ENCODE measurements at places on chromosomes 6 and 20.

DNA sequence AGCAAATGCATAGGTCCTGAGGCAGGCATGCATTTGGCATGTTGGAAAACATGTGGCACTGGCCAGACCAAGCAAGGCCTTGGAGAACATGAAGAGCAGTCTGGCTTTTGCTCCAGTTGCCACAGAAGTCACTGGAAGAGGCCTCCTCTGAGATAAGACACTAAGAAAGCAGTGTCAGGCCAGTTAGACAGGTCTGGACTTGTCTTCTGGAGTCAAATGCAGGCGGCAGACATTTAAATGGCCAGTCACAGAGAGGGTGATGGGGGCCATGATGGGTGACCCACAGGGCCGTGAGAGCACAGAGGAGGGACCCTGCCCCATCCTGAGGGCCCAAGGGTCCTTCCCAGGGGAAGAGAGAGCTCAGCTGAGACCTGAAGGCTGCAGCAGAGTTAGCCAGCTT, 26.7 kb upstream of the ADA start:
- no peak for DNase-seq

- DNase-seq: no peak
These were observed 495.2 kb downstream of the PREX1 start for GRCh38 chr20:48332555-48332954.

DNA sequence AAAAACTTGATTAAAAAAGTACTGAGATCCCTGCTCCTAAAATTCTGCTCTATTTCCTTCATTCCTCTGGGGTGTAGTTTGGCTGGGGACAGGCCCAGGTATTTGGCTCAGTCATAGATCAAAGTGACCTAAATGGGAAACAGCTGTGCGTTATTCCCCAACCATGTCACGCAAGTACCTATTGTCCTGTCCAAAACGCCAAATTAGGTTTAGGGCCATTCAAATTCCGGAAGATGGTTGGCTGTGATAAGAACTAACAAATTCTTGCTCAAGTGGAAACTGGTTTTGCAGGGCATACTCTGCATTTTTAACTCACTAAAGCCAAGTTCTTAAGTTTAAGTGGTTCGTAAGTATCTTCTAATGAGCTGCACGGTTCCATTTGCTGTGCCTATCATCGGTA, 147.6 kb upstream of the TMEM170B start:
- no peak for DNase-seq

- DNase-seq: no peak
These were observed 78.1 kb downstream of the GRM4 start for GRCh38 chr6:34067814-34068213.

GRCh38 chr6:112680091-112680490, 333.0 kb downstream of the RFPL4B start:
- DNase-seq: no peak

- DNase-seq: no peak
These were observed 20.4 kb downstream of the WFDC3 start for GRCh38 chr20:45771182-45771759.

DNA sequence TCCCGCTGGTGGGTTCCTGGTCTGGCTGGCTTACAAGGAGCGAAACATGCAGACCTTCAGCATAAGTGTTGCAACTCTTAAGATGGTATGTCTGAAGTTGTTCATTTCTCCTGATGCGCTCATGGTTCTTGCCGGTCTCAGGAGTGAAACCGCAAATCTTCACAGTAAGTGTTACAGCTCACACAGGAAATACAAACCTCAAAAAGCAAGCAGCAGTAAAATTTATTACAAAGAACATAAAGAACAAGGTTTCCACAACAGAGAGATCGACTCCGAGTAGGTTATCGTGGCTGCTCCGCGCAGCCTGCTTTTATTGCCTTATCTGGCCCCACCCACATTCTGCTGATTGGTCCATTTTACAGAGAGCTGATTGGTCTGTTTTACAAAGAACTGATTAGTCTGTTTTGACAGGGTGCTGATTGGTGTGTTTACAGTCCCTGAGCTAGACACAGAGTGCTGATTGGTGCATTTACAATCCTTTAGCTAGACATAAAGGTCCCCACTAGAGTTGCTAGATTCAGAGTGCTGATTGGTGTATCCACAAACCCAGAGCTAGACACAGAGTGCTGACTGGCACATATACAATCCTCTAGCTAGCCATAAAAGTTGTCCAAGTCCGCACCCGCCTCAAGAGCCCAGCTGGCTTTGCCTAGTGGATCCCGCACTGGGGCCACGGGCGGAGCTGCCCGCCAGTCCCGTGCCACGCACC, 39.2 kb downstream of the TRIM27 start:
- no peak for DNase-seq

GRCh38 chr6:117411474-117411873, 14.3 kb downstream of the ROS1 start:
- DNase-seq: no peak

GRCh38 chr20:6711951-6712649, 55.4 kb upstream of the BMP2 start:
- no peak for DNase-seq

DNA sequence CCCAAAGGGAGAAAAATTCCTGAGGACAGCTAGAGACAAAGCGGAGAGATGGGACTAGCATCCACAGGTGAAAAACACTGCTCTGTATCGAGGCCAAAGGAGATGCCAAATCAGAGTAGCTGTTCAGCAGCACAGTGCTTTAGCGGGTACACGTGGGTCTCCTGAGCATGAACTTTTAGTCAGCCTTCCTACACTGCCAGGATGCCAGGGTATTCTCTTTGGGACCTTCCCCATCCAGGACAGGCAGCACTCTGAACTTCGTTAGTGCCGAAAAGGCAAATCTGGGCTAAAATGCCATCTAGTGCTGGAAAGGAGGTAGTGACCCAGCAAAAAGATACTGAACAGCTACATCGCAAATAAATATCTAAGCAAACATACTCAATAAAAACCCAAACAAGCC, 64.9 kb downstream of the C6orf58 start:
- no peak for DNase-seq

DNA sequence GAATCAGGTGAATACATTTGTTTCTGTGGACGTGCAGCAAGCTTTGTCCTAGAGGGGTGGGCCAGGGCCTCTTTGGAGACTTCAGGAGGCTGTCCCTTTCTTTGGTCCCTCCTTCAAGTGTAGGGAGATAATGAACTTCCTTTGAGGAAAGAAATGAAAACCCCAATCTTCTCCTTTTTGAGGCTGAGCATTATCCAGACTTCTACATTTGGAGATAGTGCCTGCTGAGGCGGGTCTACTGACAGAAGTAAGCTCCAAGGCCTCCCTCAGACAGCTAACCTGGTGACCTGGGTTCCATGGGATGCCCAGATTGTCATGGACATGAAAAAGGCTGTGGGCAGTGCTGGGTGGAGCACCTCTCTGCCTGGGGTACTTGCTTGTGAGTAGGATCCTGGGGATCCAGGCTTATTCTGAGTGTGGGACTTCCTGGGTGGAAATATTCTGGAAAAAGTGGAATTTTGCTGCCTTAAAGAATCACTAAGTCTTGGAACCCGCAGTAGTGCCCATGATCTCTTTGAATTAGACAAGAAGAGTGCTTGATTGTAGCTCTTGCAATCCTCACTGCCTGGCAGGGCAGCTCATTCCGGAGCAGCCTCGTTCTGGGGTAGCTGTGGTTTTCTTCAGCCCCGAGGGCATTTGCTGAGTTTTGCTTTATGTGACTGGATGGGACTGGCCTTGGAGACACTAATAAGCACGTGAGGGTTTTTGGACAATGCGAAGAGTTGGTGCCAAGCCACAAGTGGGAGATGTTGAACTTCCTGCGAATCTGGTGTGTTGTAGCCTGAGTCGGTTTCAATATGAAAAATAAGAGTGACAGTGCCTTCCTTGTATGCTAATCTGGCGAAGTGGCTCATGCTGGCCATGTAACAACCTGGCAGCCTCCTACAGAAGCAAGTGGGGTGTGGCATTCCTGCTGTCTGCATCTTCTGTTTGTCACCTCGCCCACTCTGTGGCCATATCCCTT, 28.1 kb downstream of the SNRNP48 start:
- DNase-seq: no peak

DNA sequence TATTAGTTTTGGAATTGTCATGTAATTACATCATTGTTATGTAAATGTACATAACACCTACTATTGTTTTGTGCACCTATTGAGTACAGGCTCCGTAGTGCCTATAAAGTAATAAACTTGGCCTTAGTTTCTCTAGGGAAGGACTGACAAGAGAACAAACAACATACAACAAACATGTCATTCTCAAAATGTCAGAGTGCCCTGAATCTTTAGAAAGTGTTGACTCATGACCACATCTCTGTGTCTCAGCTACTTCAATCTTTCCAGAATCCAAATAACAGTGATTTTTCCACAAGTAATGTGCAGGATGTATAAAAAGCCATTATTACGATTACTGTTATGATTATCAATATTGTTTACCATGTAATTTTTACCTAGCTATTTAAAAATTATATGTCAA, 17.2 kb downstream of the LAMP5 start:
- no peak for DNase-seq

DNA sequence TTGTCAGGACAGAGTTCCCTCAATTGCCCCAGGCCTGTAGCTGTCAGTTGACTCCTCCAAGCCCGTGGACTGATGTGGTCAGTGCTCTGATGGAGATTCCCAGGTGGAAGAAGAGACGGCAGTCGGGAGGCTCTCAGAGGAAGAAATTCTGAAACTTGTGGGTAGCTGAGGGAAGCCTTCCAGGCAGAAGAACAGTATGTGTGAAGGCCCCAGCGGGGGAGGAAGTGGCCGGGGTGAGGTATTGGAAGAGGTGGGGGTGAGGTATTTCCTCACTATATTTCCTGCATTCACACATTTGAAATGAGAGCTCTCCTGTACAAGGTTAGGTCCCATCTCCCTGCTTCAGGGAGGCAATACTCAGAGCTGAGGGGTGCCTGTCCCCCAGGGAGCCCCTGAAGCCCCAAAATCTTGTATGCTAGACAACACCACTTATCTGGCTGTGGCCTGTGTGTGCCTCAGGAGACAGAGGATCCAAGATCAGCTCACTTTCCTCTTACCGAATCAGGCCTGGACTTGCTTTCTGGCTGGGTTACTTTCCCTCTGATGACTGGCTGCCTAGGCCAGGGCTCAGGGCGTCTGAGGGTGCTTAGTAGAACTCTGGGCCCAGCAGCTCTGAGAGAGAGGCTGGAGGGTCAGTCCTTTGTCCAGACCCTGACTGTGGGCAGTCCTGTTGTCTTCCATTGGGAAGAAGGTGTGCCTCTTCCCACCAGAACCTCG, 49.3 kb upstream of the MYL9 start:
- no peak for DNase-seq

GRCh38 chr20:3898639-3899038, 9.5 kb downstream of the PANK2 start:
- DNase-seq: no peak

- no peak for DNase-seq
These were observed 667.9 kb downstream of the EPM2A start for GRCh38 chr6:145067430-145067829.

DNA sequence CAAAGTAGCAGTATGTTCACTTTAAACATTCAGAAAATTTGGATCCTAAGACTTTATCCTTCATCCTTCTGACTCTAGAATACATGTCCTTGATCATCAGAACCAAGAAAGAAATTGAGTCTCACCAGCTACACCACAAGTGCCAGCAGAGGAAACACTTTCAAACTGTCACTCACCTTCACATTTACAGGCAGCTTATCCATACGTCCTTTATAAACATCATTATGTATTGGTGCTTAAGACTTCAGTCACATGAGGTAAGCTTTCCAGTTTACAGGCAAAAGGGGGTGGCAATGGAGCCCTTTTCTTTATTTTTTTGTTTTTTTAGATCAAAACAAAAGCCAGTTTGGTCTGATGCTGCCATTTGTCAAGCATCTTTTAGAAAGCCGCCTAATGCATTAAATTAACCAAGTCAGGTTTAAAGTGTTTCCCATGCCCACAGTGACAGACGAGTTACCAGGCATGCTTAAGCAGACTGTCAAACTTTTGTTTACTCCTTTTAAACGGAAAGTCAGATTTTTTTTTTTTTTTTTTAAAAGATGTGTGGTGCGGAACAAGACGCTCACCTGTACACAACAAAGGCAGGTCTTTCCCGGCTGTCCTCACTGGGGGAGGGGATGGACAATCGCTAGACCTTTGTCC, 952 bp upstream of the BRPF3 start:
- no peak for DNase-seq

- no peak for DNase-seq
These were observed 406.5 kb upstream of the GJE1 start for GRCh38 chr6:141726248-141726647.

DNA sequence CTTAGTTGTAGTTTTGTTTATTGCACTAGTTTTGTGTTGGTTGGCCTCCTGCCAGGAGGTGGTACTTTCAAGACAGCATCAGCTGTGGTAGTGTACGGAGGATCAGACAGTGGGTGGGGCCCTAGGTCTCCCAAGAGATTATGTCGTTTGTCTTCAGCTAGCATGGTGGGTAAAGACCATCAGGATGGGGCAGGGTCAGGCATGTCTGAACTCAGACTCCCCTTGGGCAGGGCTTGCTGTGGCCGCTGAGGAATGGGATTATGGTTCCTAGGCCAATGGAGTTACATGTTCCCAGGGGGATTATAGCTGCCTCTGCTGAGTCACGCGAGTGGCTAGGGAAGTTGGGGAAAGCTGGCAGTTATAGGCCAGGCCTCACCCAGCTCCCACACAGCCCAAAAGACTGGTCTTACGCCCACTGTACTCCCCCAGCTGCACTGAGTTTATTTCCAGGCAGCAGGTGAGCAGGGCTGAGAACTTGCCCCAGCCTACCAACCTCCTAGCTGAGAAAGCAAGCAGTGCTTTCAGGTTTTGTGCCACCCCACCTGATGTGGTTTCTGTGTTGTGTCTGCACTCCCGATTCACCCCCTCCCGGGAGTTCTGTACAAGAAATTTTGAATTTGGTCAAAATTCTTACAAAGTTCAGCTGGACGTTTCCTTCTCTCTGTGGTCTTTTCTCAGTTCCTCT, 24.7 kb downstream of the ZSCAN31 start:
- DNase-seq: no peak

DNA sequence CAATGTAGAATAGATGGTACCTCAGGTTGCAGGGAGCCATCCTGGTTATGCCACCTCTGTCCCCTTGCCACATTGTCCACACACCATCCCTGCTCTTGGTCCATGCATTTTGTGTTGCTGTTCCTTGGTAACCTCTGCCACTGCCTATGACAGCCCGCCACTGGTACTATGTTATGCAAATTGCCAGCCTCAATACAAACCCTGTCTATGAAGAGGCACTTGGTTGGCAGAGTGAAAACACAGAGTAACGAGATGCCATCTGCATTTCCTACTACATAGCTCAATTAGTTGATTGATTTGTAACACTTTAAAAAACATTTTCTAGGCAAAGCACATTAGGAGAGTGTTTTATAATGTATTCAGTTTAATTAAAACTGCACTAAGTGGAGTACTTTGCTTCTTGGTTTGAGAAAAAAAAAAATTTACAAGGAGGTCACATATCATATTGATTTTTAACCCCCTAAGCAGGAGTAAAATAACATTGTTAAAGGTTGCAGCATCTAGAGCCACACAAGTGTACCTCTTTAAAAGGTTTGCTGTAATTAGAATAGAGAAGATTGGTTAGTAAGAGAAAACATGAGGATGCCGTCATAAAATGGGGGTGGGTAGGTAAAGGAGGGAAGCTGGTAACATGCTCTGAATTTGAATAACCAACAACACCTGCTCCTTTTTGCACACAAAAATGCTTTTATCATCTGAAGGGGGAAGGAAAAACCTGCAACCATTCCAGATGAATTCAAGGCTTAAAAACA, 817.1 kb downstream of the KIF16B start:
- no peak for DNase-seq
